ENCODE measurements at places on chromosomes 3 and 15.

DNA sequence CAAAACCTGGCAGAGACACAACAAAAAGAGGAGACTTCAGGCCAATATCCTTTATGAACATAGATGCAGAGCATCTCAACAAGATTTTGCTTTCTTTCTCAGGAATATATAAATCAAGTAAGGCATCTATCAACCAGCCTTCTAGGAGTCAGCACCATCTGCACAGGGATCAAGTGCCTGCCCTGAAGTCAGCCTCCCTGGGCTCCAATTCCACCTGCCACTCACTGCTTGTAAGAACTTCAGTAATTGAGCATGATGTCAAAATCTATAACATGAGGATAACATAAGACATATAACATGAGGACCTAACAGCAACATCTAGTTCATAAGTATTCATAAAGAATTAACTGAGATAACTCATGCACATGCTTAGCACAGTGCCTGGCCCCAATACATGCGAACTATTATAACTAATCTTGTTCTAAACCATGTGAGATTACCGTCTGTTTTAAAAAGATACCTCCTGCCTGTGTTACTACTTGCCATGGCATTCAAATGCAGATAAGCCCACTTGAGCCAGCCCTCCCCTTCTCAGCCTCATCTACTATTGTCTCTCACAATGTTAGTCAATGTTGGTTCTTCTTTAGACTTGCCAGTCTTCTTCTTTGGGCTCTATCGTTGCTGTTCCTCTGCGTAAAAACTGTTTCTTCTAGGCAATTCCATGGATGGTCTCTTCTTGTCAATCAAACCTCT is 91.6 kb downstream of the PLD1 start:
- DNase-seq, result no peak

- no peak for DNase-seq
Observed at GRCh38 chr3:195907684-195907933, 742 bp downstream of the TNK2 start.

DNA sequence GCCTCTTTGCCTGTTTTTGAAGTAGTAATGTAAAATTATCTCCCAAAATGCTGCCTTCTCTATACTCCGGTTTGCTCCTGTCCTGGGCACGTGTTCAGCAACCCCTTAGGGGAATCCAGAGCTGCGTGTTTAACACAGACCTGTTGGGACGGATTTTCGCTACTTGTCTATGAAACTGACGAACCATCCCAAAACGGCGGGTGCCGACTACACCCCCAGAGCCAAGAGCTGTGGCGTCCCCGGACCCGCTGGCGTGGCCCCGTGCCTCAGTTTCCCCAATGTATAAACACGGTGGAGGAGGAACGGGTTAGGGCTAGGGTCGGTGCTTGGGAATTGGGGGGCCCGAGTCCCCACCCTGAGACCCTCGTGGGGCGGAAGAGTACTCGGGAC is 473 bp downstream of the FHIT start:
- DNase-seq, result peak; percentile 42

DNA sequence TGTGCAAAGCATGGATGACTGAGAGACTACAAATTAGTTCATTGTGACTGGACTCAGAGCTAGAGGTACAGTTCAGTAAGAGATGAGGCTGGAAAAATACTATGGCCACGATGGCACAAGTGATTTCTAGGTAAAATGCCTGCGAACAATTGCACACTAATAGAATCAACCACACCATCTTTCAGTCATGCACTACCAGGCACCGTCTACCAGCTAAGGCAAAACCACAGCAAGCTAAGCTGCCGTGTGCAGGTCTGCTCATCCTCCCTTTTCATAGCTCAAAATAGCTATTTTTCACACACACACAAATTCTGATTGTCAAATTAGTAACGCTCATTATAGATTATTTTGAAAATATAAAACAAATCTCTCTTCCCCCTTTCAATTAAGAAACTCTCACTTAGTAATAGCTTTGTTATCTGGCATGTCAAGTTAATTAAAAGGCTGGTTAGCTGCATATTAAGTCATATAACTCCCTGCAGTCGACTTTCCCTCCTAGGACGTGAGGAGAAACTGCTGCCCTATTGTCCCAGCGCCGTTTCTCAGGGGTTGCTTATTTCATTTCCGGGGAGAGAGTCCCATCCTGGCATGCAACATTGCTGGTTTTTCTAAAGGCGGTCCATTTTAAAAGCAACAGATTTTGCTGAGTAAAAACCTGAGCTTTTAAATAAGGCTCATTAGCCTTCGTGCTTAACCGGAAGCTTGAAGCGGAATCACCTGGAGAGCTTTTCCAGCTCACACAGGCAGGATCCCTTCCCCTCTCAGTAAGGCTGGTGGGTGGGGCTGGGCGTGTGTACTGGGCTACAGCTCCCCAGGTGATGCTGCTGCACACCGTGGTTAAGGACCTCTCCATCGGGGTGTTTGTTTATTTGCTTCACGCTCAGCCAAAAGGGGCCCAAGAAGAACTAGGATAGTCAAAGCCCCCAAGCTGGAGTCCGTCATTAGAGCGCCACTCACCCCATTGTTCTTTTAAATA is 16.9 kb upstream of the MEX3B start:
- no peak for DNase-seq

GRCh38 chr15:88949734-88950400 is 36.7 kb upstream of the MFGE8 start:
- no peak for DNase-seq

DNA sequence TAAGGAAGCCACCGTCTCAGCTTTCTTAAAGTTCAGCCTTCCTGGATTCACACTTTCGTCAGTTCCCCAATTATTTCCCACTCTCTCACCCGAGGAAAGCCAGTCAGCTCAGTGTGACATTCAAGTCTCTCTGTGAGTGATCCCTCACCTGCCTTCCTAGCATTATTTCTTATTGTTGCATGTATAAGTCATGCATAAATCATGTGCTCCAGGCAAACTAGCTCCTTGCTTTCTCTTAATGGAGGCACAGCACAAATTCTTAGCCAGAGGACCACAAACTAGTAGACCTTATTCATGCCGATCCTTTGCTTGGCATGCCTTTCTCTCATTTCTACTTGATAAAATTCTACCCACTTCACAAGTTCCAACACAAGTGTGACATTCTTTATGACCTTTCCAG is 44.3 kb downstream of the CLDN11 start:
- DNase-seq, result no peak

DNA sequence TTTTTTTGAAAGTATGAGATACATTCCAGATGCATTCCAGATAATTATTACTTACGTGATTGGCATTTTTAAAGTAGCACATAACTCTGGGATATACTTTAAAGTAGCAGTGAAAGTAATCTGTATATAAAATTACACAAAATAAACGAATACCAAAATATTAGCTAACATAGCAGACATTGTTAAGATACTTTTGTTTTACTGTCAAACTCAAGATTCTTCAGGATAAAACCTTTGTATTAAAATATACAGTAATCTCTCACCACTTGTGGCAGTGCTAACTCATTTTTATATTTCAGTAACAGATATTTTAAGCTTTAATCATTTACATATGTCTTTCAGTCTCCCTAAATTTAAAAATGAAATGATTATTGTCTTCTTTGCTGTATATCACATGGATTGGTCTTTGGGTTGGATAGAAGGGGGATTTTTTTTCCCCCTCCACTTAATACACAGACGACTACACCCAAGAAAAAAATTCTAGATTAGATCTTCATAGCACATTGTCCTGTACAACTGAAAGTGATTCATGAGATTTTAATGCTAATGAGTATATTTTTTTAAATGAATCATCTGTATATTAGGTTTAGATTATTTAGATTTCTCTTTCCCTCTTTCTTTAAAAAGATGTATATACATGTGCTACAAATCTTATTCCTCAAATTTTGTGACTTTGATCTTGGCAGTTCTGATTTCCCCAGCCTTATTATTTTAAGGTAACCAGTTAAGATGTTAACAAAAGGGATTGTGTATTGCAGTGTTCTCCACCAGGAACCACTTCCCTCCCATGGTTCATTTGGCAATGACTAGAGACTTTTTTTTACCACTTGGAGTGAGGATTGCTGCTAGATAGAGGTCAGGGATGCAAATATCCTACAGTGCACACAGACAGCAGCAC is 24.5 kb upstream of the EBLN2 start:
- DNase-seq, result no peak

DNA sequence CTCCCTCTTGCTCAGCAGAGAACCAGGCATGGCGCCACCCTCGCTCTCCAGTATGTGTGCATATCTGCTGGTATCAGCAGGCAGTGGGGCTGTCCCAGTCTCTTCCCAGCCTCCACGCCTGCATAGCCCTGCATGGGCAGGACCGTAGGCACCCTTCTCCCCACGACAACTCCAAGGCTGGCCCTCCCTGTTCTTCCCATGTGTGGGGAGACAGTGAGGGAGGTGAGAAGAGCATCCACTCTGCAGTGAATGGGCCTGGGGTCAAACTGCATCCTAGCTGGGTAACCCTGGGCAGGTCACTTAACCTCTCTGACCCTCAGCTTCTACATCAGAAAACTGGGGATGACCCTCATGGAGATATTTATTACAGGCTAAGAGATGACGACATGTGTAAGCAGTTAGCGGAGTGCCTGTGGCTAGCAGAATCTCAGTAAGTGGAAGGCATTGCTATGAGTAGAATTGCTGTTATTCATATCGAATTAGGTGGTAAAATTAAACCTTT is 13.3 kb upstream of the SSUH2 start:
- DNase-seq, result no peak

DNA sequence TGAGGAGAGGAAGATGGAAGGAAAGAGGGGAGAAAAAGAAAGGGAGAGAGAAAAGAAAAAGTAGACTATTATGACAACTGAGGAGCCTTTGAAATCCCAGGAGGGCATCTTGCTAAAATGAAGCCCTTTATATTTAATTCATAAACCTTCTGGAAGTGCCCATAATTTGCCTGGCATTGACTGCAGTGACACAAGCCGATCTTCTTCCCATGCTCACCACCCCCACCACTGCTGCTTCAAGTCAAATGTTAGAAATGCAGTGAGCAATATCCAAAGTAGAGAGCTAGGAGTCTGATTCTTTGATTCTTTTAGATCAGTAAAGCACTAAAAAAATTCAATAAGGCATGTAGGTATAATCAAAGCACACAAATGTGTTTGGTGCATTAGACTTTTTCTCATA is 138.7 kb upstream of the SNTN start:
- DNase-seq, result no peak

DNA sequence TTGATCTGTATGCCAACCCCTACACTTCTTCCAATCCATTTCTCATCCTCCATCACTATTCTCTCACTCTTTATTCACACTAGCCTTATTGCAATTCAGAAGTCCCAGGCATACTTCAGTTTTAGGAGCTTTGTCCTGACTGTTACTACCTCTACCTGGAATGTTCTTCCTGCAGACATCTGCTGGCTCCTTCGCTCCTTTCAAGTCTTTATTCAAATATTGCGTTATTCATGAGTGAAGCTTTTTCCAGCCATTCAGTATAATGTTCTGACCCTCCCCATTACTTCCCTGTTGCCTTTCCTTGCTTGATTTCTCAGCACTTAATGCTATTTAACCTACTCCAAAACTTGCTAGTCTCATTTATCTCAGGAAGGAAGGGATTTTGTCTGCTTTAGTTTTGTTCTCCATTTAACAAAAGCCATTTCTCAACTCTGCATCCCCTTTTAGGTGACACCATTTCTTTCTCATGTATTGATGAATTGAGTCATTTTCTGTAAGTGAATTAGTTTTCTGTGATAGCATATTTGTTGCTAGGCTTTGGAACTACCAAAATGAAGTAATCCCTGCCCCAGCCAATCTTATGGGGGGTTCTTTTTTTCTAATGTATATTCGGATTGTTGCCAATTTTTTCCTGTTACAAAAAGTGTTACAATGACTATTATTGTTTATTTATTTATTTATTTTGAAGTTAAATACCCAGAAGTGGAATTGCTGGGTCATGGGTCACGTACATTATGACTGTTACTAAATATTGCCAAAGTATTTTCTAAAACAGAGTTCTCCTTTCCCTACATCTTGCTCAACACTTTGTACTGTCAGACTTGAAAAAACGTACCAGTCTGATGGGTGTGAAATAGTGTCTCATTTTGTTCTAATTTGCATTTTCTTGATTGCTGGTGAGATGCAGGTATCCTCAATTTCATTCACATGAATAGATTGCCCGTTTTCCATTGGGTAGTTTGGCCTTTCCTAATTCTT is 9.4 kb downstream of the ATP11B start:
- no peak for DNase-seq

- no peak for DNase-seq
Observed at GRCh38 chr3:184582646-184583577, 21.3 kb downstream of the EPHB3 start.

DNA sequence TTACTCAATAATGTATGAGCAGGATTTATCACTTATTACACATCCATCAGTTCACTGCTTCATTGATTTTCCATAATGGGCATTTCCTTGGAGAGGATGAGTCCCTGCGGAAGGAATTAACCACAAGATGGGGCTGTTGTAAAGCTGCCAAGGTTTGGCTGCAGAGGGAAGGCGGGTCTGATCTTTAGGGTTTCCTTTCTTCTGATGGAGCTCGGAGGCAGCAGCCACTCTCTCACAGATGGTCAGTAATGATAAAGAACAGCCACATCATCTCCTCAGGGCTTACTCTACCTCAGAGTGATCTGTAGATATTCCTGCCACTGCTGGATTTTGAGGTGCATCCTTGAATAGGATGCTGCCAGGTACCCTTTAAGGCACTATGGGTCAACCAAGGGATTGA is 115.2 kb downstream of the USP13 start:
- no peak for DNase-seq

GRCh38 chr3:50100386-50100785 is 11.7 kb downstream of the RBM5 start:
- DNase-seq, result no peak

- no peak for DNase-seq
Observed at GRCh38 chr15:76274821-76275220, 36.4 kb downstream of the ETFA start.

DNA sequence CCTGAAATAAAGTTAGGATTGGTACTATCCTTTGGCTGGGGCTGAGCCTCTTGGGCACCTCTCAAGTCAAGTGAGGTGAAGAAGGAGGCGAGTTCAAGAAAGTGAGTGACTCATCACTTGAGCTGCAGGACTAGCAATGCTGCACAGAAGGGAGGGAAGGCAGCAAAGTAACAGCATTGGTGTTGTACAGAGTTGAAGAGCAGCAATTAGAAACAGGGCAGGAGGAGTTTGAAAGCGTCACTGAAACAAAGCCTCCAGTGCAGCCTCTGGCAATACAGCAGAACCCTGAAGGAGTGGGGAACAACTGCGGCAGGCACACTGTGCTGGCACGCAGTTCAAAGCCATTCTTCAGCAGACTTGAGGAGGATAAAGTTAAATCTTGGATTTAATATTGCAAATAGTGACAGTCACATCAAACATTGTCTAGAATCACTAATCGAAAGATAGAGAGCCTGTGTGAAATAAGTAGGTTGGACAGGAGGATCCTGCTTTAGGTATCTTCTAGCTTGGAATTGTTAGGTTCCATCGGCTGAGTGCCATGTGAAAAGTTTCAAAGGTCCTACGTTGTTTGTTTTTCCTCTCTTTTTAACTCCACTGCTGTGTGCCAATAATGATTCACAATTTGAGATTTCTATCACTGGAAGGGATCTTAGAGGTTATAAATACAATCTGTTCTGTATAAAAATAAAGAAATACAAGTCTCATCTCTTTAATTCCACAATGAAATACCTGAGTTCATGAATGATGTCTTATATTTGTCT is 479.8 kb downstream of the NAALADL2 start:
- no peak for DNase-seq
